ENCODE measurements at places on chromosomes 3 and 15. TPM values are rescaled to one million over a fixed set of nuclear protein-coding genes. Genes with fewer than 3 reads are reported as not detected.

Gene RPP25
- total RNA-seq: 13.1 TPM

Gene SEMA7A
- total RNA-seq: 50.3 TPM

Gene IQCH
- total RNA-seq: 1.7 TPM

Gene BSN
- total RNA-seq: 0.09 TPM

Gene ATG7
- 45.2 TPM for total RNA-seq

Gene SLC9C1
- total RNA-seq: 0.37 TPM

Gene SLC2A2
- not detected for total RNA-seq

Gene TIMP4
- 0.92 TPM for total RNA-seq

Gene FAM81A
- 0.69 TPM for total RNA-seq

Gene CCR8
- 12.2 TPM for total RNA-seq

Gene MYO5C
- total RNA-seq: 0.64 TPM

Gene KCNH8
- not detected for total RNA-seq

Gene NEK10
- 0.84 TPM for total RNA-seq

Gene ADAMTSL3
- total RNA-seq: 0.07 TPM

Gene CELSR3
- total RNA-seq: 16.0 TPM

Gene GASK1A
- not detected for total RNA-seq

Gene SLCO3A1
- 26.3 TPM for total RNA-seq

Gene WDR93
- total RNA-seq: not detected

All from activated T-helper 2 cell treated with anti-CD3 and anti-CD28 coated beads, Interferon-gamma antibody, Interleukin-2, Interleukin-4, amounts not matched to agents 10 μg/mL and 5 μg/mL and 100 μg/mL, durations not matched to agents 14 hours and 24 hours and 36 hours (primary cell).